ENCODE measurements at places on chromosomes 1 and 21.

DNA sequence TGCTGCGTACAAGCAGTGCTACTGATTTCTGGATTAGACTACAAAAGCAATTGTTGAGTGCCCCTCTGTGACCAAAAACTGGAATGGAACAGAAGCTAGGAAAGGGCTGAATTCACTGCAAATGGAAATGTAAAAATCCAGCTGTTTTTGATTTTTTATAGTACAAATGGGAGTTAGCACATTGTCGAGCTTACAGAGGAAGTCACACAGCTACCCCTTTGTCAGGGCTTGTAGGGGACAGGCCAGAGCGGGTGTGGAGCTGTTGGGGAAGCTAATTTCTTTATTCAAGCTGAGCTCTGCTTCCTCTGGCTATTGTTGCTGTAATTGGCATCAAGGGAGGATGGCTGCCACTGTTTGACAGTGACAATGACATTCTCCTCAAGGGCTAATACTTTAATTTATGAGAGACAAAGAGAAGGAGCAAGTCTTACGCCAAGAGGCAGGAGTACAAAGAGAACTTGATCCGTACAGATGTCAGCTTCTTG lies 96.1 kb downstream of the SLC35F3 start:
- DNase-seq, result no peak

- no peak for DNase-seq
Observed at GRCh38 chr1:39679821-39680220, 7.9 kb upstream of the NT5C1A start.

GRCh38 chr1:159184201-159184600 lies 12.8 kb downstream of the CADM3 start:
- no peak for DNase-seq

DNA sequence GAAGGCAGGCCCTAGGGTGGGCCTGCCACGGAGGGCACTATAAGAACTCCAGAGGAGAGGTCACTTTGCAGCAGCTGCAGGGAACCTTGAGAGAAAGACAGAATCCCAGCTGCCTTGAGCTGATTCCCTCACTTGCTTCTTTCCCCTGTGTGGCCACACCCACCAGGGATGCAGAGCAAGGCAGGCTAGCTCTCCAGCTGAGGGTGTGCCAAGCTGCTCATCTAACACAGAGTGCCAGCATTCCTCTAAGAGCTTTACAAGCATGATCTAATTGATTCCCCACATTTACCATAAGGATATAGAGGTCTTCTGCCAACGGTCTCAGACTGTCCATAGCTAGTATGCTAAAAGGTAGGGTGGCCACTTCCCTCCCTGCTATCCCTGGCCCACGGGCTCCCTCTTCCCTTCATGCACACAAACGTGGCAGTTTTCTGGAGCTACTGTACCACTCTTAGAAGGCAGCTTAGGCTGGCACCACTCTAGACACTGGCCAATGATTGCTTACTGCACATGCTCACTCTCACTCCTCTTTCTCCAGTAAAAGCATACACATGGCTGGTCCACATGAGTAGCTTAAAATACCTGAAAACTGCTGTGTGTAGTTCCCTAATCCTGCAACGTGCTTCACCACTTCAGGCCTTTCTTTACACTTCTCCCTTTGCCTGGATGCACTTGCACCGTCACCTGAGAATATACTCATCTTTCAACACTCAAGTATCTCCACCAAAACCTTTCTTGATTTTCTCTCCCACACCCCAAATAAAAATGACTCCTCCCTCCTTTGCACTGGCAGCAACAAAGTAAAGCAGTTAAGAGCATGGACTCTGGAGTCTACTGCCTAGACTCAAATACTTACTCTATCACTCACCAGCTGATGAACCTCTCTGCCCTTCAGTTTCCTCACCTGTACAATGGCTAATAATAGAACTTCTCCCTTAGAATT lies 57.7 kb downstream of the DMAP1 start:
- DNase-seq, result no peak

DNA sequence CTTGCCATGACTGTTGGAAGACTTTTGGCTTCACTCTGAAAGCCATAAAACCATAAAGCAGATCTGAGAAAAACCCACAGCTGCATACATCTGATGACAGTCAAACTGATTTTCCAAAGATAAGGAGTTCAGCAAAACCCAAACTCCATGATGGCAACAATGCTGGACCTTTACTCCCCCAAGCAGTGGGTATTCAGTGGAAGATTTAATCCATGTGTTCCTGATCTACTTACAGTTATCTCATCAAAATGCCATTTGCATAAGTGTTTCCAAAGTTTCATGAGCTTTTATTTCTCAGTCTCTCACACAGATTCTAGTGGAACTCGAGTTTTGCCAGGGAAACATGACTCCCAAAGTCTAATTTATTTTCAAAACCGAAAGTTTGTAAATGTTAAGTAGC lies 184.9 kb downstream of the ZC3H11B start:
- peak; percentile 8 for DNase-seq

GRCh38 chr1:233367057-233367803 lies 39.7 kb downstream of the MAP3K21 start:
- DNase-seq, result peak; percentile 42

DNA sequence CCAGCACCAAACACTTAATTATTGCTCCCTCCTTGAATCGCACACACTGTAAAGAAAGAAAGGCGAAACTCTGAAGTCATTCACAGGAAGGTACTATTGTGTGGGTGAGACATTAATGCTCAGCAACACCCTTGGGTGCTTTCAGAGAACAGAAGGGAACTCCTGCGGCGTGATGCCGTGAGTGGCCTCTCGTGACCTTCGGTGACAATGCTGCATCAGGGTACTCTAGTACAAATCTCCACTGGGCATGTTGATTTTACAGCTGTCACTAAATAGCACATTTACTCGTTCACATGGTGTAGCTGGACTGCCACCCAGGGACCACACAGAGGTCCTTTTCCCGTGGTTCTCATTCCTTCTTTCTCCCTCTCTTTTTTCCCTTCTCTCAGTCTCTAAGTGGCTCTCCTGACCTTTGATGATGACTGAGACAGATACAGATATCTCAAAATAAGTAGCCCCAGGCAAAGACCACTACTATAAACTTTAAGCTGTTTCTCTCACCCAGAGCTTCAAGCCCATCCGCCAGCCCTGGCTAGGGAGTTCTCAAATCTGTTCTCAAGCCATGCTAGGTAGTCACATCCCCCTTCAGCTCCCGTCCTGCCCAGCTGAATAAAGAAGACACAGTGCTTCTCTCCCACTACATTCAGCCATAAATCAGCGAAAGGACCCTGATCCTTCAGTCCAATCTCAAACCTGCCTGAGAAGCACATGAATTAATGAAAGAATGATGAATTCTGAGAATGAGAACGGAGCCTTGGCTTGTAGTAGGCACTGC lies 223.4 kb upstream of the FMN2 start:
- DNase-seq, result no peak

DNA sequence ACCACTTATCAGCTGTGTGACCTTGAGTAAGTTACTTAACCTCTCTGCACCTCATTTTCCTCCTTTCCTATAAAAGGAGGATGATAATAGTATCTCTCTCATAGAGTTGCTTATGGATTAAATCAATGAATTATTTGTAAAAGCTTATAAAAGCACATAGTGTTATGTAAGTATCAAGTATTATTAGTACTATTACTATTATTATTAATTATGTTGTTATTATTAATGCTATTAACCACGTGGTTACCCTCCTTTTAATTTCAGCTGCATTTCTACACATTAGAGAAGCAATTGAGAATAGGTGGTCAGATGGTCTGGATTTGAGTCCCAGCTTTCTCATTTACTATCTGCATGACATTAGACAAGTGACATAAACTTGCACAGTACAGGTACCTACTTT lies 58.1 kb upstream of the WNT4 start:
- DNase-seq, result no peak

DNA sequence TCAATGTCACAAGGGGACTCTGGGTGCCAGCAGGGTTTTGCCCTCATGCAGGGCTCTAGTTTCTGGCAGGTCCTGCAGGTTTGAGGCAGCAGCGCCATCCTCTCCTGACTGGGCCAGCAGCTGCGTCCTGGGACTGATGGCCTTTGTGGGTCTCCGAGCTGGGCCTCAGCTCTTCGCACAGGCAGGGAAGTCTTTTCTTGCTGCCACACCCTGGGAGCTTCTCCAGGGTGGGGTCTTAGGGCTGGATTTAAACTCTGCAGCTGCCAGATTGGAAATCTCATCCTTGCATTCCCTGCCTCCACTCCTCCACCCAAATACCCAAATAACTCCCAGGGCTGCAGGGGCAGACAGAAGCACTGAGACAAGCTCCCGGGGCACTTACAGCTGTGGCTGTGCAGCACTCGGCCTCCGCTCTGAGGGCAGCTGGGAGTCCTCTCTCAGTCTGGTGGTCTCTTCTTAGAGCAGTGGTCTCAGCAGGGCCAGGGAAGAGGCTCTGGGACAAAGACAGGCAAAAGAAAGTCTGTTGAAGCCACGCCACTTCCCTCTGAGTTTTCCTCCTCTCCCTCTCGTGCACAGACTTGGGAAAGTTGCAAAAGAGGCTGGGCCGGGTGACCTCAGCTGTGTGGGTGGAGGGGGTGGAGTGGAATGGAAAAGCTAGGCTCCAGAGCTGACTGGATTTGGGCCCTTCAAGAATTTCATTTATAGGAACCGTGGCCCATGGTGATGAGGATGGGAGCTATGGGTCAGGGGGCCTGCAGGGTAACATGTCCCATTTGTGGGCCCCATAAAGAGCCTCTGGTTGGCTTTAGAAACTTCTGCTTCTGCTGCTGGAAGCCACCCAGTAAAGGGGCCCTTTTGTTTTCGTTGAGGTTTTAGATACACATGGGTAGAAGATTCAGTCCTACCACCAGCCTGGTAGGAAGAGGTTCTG lies at the start of gene RAB7B:
Gene RAB7B (minus strand): TSS at position 525 of the 931 bp plus-strand sequence. CDS start 9,260 bp downstream, outside the sequence.
- DNase-seq, result peak; percentile 5

DNA sequence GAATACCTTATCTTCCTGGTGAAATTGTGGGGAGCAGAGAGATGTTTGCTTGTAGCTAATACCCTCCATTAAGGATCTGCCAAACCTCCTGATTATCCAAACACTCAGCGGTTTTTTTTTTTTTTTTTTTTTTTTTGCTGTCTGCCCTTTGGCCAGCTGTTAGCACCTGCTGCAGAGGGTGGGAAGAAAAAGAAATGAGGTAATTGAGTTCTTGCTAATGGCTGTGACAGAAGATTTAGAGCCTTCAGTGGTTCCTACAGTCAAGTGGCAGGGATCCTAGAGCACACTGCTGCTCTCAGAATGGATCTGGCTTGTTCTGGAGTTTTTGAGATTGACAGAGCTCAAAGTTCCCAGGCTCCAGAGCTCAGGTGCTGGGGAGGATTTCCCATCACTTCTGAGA lies 342.5 kb downstream of the DISC1 start:
- no peak for DNase-seq

- DNase-seq, result no peak
Observed at GRCh38 chr21:40681164-40681859, 165.6 kb downstream of the DSCAM start.

DNA sequence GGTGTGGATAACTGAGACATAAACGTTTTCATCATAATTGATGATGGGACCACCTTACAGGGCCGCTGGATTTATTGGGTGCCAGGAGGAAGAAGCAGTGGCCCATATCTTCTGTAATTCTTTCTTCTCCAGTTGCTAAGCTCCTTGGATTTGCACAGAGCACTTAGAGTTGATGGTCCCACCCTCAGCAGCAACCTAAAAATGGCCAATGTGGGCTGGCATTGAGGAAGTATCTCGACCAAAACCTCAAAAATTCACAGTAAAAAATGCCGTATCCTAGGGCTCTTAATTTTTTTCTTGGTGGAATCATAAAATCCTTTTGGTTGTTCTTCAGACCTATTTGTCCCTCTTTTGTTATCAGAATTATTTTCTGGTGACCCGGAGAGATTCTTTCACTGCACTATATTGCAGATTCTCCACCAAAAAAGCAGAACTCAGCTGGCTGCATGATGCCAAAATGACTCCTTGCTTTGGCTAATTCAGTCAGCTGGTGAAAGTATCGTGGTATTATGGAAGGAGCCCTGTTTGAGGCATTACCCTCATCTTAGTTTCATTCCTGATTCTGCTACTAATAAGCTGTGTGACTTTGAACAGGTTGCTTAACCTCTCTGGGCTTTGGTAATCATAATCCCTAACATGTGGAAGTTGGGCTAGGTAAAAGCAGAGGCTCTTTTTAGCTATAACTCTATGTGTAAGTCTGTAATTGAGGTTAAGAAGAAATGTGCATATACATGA lies 27.6 kb downstream of the KIRREL1 start:
- DNase-seq, result no peak

DNA sequence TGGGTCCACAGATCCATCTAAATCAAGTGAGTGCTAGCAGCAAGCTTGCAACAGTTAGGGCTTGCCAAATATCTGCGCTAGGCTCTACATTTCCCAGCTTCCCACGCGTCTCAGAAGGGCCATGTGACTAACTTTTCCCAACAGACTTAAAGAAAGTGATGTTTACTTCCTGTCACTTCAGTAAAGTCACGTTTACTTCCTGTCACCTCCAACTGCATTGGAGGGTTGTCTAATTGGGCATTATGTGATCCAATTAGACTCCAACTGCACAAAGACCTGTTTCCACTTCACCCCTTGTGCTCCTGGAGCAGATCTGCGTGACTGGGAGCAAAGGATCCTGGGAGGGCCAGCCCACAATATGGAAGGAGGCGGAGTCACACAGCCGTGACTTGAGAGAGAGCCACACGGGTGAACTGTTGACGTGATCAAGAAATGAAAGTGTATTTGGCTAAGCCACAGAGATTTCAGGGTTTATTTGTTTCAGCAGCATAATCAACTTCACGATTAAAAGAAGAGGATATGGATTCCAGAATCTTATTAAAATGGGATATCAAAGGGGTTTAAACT lies 77.7 kb downstream of the CYYR1 start:
- DNase-seq, result no peak

DNA sequence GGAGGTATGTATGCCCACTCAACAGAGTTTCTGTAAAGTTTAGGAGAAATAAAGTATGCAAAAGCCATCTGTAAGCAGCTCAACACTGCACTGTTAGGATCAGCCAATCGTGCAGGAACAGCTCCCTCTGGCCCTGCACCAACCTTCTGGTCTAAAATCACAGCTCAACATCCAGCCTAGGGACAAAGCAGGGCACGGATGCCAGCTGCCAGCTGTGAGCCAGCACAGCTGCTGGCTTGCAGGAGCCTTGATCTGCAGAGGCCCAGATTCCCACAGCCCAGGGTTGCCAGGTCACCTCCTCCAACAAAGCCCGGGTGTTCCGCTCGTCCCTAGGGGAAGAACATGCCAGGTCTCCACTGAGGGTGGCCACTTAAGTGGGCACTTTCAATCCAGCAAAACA lies 8.6 kb downstream of the ACOT7 start:
- no peak for DNase-seq

GRCh38 chr1:32755810-32756159 lies 53.2 kb upstream of the SYNC start:
- no peak for DNase-seq

DNA sequence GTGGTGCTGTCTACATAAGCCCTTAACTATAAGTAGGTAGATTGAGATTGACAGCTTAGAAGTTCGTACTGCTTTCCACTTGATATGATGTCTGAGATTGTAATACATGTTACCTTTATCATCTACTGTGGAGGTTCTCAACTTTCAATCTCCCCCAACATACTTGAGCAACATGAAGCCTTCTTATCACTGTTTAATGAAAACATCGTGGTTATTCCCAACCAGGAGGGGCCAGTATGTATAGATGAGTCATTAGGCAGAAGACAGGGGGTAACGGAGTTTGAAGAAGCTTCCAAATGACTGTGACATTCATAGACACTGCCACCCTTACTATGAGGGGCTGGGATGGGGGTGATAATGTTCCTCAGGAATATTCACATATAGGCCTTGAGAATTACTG lies 36.0 kb downstream of the CENPF start:
- no peak for DNase-seq

Measured in HAP-1 (cell line).